ENCODE measurements at places on chromosomes 5 and 9.

DNA sequence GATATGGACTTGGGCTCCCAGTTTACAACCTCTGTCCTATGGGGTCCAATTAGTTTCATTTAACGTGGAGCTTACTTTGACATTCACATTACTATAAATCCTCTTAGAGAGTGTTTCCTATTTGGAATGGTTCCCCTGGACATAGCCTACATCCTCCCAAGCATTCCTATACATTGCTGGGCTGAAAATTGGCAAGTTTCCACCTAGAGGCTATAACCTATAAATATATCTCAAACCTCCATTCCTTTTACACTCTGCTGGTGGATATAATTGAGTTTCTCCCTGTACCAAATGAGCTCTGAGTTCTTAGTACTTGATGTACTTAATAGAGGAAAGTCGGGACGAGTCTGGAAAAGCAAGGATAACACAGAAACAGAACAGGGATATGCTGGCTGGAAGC, 172.8 kb downstream of the ASTN2 start:
- DNase-seq, result no peak

GRCh38 chr9:3181049-3181953, 337.4 kb upstream of the PUM3 start:
- DNase-seq, result peak; percentile 1

GRCh38 chr9:89323390-89323789, 5.1 kb downstream of the SECISBP2 start:
- DNase-seq, result no peak

DNA sequence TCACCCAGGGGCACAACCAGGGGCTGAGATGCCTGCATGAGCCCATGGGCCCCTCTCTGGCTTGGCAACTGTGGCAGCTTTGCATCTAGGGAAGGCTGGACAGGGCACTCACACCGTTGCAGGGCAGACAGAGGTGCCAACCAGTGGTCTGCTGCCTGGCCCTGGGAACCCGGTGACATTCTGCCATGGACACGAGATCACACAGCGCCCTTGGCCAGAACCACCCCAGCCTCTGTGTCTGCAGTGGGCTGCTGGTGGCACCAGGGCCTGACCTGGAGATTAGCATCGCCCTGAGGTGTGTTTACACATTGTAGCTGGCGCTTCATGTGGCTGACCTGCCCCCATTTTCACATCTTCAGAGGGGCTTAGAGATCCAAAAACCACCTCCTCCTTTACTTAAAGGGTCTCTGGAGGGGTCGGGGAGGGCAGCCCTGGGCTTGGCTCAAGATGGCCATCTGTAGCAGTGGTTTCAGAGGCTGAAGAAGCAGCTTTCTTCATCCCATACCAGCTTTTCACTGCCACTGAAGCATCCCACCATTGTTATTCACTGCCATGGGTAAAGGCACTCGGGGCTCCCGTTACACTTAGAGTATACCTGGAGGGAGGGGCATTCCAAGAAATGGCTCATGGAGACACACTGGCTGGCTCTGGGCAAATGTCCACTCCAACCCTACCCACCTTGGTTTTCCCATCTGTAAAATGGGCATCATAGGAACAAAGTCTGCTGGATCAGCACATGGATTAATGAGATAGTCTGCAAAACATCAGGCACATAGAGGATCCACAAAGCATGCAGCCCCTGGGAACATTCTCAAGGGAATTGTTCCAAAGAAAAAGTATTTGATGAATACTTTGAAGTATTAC, 11.4 kb downstream of the DCANP1 start:
- DNase-seq, result no peak

GRCh38 chr5:106985174-106985573, 685.6 kb downstream of the EFNA5 start:
- DNase-seq, result no peak

DNA sequence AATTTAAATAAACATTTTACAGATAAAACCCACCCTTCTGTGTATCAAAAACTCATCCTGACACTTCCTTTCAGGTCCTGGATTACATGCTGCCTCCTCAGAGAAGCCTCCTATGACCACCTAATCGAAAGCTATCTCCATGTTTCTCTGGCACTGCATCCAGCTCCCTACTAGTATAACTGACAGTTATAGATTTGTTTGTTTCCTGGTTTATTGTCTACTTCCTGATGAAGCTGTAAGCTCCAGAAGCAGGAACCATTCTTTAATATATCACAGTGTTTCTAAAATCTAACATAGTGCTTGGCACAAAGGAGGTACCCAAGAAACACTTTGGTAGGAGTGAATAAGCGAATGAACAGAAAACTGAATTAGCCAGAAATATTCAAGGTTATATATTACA, 270.4 kb downstream of the EFNA5 start:
- no peak for DNase-seq

DNA sequence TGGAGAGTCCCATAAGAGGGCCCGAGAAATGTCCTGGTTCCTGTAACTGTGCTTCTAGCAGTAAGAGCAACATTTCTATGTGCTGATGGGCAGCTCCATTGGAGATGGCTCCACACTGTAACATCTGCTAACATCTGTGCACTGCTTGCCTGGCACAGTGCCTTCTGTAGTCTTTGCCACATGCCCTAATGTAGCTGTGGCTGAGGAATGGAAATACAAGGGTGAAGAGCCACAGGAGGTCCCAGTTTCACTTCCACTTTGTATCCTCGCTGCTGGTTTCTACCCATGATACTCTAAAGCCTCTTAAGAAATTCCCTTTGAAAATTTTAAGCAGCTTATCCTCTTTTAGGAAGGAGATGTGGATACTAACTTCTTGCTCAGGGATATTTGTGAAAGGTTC, 97.4 kb downstream of the HOMER1 start:
- no peak for DNase-seq

GRCh38 chr9:128575469-128575868, 23.1 kb downstream of the SPTAN1 start:
- no peak for DNase-seq

- no peak for DNase-seq
Measured at GRCh38 chr5:180133551-180133950, 62.0 kb upstream of the RNF130 start.

DNA sequence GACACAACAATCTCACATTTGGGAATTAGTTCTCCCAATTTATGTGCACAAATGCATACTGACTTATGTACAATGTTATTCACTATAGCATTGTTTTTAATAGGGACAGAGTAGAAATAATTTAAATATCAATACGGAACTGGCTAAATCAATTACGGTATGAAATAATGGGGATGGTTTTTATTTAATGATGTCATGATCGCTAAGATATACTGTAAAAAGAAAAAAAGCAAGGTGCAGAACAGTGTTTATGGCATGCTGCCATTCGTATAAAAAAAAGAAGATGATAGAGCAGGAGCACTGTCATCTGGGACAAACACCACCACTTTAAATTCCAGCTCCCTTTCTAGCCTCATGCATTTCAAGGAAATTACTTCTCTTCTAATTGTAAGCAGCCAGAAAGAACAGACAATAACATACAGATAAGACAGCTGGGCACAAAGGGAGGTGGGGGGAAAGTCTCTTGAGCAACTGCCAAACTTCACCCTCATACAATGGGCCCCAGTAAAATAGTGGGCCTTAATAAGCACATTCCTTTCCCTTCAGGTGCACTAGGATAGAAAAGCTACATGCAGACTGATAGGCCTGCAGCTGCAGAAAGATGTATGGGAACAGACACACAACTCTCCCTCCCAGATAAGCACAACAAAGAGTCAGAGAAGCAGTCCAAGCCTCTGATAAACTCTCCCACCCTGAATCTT, 8.4 kb downstream of the SREK1IP1 start:
- no peak for DNase-seq

DNA sequence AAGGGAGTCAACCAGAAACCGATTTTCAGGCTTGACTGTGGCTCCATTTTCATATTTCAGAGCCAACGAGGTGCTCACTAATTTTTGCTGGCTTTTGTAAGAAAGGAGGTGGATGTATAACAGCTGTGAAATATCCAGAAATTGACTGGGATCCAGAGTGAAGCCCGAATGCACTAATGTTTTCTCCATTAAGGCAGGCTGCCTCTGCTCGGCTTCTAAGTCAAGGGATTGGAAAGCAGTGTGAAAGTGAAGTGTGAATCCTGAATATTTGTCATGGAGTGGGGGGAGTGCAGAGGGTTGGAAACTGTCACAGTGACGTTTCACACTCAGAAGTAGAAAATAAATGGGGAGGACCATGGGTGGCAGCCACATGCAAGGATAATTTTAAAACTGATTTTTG, 237.4 kb downstream of the GOLPH3 start:
- DNase-seq, result no peak
